ENCODE measurements at places on chromosomes 3 and 15. TPM values are rescaled to one million over a fixed set of nuclear protein-coding genes. Genes with fewer than 3 reads are reported as not detected.

- no peak overlapping the region for H3K4me3 ChIP-seq
- DNase-seq = no peak
- no peaks in the 10 kb centered on the region for H3K4me1 ChIP-seq
Measured at GRCh38 chr3:131200636-131201199, 174.0 kb downstream of the NEK11 start.

- H3K4me1 ChIP-seq = peaks cover 66% of the 10 kb centered on the region
- H3K27me3 ChIP-seq = no peaks in the 10 kb centered on the region
- peaks cover 21% of the 10 kb centered on the region for H3K36me3 ChIP-seq
- H3K27ac ChIP-seq = no peak overlapping the region
Measured at GRCh38 chr15:90205886-90206285, 4.8 kb downstream of the SEMA4B start.

DNA sequence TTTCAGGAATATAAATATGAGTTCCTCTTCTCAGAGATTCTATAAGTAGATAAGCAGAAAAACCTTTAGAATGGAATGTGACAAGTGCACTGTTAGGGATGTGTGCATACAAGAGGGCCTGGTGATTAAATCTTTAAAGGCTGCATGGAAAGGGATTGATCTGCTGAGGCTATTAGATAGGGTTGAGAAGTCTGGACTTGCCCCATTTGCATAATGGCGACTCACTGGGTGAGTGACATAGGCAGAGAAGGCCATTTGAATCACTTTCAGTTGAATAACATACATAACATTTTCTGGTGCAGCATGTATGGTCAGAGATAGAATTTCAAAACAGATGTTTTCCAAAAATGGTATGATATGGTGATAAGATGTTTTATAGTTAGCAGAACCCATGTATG, 156.9 kb downstream of the ZNF621 start:
- DNase-seq = no peak
- no peaks in the 10 kb centered on the region for H3K36me3 ChIP-seq
- no peaks in the 10 kb centered on the region for H3K4me1 ChIP-seq
- no peak overlapping the region for H3K4me3 ChIP-seq
- H3K27ac ChIP-seq = no peak overlapping the region

DNA sequence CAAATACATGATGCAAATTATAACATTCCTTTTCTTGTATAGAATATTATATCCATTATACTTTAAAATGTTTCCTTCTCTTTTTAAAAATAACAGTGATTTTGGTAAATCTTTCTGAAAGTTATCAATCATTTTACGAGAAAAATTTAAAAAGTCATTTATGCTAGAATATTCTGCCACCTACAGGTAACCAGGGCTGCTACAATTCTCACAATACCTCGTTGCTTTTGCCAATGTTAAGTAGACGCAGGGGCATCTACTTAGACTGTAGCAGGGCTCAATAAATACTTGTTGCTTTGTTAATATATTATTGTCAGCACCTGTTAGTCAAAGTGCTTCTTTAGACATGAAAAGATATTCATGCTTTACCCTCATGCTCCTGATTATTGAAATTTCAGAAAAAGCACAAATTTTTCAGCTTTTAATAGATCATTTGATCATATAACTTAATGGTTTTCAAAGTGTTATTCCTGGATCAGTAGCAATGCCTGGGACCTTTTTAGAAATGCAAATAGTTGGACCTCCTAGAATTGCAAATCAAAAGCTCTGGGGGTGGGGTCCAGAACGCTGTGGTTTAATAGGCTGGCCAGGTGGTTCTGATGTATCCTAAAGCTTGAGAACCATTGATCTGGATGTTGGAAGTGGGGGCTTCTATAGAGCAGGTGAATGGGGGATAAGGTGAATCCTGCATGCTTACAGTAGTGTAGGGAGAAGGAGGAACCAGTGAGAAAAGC, 223.6 kb upstream of the PDZRN3 start:
- no peaks in the 10 kb centered on the region for H3K4me1 ChIP-seq
- H3K4me3 ChIP-seq = no peak overlapping the region
- H3K36me3 ChIP-seq = no peaks in the 10 kb centered on the region
- H3K27me3 ChIP-seq = no peaks in the 10 kb centered on the region
- no peak overlapping the region for H3K27ac ChIP-seq

PCSK6 gene
- total RNA-seq = 13.5 TPM

DNA sequence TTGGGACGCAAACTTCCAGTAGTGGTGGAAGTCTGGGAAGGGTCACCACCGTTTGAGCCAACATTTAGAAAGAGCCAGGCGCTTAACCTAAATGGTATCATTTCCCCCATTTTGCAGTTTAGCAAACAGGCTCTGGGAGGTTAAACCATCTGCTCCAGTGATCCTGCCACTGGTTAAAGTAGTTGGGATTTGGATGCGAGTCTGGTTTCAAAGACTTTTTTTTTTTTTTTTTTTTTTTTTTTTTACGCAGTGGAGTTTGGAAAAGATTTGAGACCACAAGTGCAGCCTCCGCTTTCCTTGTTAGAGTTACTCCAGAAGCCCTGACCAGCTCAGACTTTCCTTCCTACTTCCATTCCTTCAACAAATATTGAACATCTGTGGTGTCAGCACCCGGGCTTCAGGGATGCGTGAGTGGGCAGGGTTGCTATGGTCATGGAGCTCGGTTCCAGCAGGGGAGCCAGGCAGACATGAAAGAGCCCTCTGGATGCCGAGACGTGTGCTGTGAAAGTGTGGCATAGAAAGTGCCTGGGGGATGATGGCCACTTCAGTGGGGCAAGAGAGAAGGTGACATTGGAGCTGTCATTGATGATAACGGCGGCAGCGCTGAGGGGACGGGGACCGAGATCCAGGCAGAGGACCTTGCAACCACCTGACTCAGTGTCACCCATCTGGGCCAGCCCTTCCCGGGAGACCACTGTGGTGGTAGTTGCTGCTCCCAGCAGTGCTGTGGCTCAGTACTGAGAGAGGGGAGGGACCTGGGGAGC, 1.1 kb upstream of the RNU6-1 start:
- H3K36me3 ChIP-seq = no peaks in the 10 kb centered on the region
- H3K4me3 ChIP-seq = peak overlapping the region; percentile 59
- H3K27ac ChIP-seq = peak overlapping the region; percentile 47
- peaks cover 33% of the 10 kb centered on the region for H3K4me1 ChIP-seq
- no peaks in the 10 kb centered on the region for H3K27me3 ChIP-seq
- DNase-seq = no peak

DNA sequence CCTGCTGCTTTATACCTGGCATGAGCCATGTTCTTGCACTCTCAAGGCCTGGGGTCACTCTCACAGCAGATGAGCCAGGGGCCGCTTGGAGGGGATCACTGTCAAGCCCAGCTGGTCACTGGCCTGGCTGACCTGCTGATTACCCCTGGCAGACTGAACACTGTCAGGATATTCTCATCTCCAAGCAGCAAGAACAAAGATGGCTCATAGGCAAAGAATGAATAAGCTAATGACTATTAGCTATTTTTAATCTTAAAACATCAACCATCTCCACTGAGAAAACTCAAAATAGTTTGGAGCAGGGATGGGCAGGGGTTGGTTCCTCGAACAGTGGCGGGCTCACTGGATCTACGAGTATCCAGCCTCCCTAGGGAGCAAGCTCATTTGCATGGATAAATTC, 64.4 kb upstream of the ACAN start:
- DNase-seq = no peak
- no peak overlapping the region for H3K27ac ChIP-seq
- H3K36me3 ChIP-seq = no peaks in the 10 kb centered on the region

PLXND1 gene
- 47.3 TPM for total RNA-seq

GLT8D1 gene
- total RNA-seq = 42.1 TPM

MPI gene
- total RNA-seq = 49.7 TPM

LRRIQ4 gene
- total RNA-seq = not detected

DNA sequence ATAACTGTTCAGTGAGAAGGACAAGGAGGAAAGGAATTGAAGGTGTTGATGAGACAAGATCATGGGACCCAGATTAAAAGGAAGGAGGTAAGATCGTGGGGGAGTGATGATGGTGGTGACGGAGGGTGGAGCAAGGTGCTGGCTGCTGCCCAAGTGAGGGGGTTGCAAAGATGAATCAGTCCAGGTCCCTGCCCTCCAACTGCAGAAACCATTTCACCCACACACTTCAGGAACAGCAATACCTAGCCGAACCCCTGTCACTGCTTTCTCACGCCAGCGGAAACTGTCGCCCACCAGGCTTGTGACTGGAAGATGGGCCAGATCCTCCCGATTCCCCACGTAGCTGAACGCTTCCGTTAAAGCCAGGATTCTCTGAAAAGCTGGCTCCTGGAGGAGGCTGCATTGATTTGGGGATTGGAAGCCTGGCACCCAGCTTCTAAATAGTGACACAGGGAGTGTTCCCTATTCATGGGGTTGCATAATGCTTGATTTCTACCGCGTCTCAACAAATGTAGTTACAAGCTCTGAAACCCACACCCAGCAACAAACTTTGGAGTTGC, 3.2 kb upstream of the LSG1 start:
- H3K4me1 ChIP-seq = peaks cover 19% of the 10 kb centered on the region
- no peaks in the 10 kb centered on the region for H3K27me3 ChIP-seq
- H3K36me3 ChIP-seq = no peaks in the 10 kb centered on the region
- no peak overlapping the region for H3K27ac ChIP-seq

DNA sequence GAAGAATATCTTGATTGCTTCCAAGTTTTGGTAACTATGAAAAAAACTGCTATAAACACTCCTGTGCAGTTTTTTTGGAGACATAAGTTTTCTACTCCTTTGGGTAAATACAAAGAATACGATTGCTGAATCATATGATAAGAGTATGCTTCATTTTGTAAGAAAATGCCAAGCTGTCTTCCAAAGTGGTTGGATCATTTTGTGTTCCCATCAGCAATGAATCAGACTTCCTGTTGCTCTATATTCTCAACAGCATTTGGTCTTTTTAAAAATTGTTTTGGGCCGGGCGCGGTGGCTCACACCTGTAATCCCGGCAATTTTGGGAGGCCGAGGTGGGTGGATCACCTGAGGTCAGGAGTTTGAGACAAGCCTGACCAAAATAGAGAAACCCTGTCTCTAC, 14.5 kb downstream of the BTD start:
- no peaks in the 10 kb centered on the region for H3K27me3 ChIP-seq
- H3K4me3 ChIP-seq = no peak overlapping the region
- no peak for DNase-seq
- no peak overlapping the region for H3K27ac ChIP-seq
- H3K36me3 ChIP-seq = no peaks in the 10 kb centered on the region

All from HCT116 (cell line).